ENCODE measurements at places on chromosomes 5 and 9.

GRCh38 chr9:28155671-28156070 lies 582.4 kb upstream of the C9orf72 start:
- DNase-seq = no peak

GRCh38 chr5:173896631-173897030 lies 8.5 kb downstream of the CPEB4 start:
- DNase-seq = no peak

DNA sequence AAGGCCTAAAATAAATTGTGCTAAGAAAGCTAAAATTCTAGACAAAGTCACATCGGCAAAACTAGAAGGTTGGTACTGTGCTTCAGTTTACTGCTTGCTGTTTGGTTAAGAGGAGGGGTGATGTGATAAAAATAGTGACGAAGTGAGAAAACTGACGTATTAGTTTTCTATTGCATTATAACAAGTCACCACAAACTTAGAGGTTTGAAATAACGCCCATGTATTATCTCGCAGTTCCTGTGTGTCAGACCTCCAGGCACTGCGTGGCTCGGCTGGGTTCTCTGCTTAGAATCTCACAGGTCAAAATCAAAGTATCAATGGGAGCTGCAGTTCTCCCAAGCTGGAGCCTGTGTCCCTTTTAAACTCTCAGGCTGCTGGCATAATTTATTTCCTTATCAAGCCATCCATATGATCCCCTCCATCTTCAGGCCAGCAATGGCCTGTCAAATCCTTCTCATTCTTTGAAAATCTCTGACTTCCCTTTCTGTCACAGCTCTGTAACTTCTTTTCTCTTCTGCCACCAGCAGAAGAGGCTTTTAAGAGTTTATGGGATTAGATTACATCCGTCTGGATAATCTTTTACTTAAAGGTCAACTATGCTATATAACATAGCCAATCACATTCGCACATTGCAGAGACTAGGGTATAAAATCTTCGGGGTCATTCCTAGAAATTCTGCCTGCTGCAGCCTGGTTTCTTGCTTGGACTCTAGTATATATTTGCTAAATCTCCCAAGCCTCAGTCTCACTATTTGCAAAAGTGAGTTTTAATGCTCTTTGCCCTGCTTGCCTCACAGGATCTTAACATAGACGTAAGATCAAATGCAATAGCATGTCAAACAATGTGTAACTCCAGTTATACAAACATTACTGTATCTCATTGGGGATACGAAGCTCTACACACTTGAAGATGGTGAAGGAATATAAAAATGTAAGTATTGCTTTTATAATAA lies 104.0 kb upstream of the CDKN2B start:
- DNase-seq = no peak

DNA sequence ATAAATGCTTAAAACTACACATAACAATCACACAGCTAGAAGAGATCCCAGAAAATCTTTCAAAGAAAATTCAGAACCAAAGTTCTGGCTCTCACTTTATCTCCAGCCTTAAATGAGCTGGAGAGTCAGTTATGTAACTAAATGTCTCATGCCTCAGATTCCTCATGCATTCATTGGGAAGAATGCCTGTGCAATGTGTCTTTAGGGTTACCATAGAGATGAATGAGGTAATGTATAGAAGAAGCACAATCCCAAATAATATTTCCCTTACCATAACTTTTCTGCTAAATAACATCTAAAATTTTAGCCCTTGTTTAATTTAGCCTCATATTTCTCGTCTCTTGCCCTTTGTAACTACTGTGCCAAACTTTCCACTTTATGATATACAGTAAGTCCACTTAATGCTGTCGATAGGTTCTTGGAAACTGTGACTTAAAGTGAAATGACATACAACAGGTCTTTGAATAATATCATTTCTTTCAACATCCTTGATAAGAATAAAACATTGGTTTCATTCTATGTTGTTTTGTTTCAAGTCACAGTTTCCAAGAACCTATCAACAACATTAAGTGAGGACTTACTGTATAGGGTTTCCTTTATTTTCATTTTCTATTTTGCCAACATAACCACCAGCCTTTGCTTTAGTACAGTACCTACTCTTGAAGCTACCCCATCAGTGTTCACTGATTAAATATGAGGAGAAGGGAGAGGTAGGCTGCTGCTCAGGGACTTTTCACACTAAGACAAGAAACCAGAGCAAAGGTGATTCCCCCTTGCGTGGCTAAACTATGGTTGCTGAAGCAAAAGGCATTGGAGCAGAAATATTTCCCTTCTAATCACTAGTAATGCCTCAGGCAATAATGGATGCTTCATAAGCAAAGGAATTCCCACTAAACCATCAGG lies 295.7 kb upstream of the PTGER4 start:
- DNase-seq = no peak

DNA sequence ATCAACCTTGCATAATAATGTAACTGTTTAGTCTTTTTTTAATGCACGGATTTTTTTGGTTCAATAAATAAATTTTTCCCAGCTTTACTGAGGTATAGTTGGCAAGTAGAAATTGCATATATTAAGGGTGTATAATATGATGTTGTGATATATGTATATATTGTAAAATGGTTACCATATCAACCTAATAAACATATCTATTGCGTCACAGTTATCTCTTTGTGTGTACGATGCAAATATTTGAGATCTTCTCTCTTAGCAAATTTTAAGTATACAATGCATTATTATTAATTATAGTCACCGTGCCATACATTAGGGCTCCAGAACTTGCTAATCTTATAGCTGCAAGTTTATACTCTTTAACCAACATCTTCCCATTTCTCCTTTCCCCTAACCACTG lies 57.2 kb upstream of the TMEM161B start:
- no peak for DNase-seq

- DNase-seq = no peak
Observed at GRCh38 chr9:137229903-137230704, 597 bp upstream of the SLC34A3 start.

DNA sequence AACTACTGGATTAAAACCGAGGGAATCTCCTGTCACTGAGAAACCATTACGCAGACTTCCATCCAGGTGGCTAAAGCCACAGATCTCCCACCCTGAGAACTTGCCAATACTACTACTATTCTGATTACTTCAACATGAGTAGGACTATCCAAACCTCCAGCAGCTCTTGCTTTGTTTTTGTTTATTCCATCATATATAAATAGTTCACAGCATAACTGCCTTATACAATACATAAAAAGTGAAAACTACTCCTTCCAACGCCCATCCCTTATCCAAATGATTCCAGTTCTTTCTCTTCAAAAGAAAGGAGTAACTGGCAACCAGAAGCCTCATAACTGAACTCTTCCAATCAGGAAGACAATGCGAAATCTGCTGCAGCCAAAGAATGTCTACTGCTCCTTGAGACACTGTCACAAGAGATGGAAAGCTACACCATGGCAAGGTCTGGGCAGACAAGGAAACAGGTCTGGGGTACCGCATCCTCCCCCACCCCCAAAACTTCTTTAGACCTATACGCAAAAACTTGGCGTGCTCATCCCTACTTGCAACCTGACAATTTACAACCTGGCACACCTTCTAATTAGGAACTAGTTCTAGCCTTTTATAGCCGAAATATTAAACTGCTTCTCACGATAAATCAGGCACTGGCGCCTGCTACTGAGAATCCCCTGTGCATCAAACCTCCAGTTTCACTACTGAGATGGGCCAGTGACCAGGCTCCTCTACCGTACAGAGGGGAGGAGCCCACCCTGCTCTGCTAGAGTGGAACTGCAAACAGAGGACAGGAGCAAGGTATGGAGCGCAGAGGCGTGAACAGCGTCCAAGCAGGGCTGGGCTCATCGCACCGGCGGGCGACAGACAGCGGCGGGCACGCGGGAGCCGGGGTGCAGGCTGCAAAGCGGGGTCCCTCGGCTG lies 986 bp downstream of the PLPP1 start:
- DNase-seq = no peak

- DNase-seq = no peak
Observed at GRCh38 chr9:137534256-137535119, 15.7 kb downstream of the PNPLA7 start.

DNA sequence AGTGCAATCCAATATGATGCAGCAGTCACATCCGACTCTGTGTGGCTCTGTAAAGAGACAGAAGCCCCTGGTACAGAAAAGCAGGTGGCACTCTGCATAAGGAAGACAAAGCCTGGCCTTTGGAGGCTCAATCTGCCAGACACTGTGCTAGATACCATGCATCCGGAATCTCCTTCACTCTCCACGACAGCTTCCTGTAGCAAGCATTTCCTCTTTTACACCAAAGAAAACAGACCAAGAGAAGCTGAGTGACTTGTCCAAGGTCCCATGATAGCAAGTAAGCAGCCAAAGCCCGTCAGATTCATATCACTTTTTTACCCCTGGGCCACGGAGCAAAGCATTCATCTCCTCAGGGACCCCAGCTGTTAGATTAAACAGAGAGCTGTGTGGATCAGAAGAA lies 64.2 kb upstream of the SMIM23 start:
- no peak for DNase-seq

- no peak for DNase-seq
Observed at GRCh38 chr9:83247732-83248131, 184.8 kb upstream of the RASEF start.
